ENCODE measurements at places on chromosomes 1 and 21.

DNA sequence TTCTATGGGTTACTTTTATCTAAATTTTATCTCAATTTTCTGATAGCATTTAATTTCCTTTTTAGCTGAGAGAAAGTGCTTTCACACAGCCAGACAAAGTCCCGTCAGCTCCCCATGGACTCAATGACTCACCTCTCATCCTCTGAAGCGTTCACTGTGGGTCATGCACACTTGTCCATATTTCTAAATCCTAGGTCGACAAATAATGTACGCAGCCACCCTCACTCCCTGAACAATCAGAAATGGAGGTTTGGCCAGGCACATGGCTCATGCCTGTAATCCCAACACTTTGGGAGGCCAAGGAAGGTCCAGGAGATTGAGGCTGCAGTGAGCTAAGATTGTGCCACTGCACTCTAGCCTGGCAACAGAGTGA is 42.4 kb upstream of the COA6 start:
- DNase-seq = no peak

DNA sequence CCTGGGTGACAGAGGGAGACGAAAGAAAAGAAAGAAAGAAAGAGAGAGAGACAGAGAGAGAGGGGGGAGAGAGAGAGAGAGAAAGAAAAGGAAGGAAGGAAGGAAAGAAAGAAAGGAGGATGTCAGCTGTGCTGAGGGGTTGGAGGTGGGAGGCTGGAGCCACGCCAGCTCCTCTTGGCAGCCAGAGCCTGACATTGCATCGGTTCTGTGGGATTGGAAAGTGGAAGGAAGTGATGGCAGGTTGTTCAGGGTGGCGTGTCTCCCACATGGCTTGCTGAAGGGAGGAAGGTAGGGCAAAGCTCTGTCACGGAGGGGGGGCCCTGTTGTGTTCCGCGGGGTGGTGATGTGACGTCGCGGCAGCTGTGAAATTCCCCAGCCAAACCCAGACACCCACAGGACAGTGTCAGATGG is 30.7 kb downstream of the EIF2D start:
- no peak for DNase-seq

GRCh38 chr1:29785554-29785953 is 549.2 kb downstream of the PTPRU start:
- no peak for DNase-seq

- DNase-seq = no peak
Observed at GRCh38 chr1:89149229-89149628, 23.3 kb upstream of the GBP2 start.

DNA sequence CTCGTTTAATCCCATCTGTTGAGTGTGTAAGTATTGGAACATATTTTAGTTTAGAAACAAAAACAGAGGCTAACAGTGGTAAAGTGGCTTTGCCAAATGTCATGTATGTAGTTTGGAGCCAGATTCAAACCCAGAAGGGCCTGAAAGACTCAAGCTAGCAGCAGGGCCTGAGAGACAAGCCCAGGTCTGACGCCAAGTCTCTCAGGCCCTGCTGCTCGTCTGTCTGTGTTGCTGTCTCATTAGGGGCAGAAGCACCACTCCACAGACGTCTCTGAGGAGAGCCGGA is 8.3 kb downstream of the CITED4 start:
- no peak for DNase-seq

DNA sequence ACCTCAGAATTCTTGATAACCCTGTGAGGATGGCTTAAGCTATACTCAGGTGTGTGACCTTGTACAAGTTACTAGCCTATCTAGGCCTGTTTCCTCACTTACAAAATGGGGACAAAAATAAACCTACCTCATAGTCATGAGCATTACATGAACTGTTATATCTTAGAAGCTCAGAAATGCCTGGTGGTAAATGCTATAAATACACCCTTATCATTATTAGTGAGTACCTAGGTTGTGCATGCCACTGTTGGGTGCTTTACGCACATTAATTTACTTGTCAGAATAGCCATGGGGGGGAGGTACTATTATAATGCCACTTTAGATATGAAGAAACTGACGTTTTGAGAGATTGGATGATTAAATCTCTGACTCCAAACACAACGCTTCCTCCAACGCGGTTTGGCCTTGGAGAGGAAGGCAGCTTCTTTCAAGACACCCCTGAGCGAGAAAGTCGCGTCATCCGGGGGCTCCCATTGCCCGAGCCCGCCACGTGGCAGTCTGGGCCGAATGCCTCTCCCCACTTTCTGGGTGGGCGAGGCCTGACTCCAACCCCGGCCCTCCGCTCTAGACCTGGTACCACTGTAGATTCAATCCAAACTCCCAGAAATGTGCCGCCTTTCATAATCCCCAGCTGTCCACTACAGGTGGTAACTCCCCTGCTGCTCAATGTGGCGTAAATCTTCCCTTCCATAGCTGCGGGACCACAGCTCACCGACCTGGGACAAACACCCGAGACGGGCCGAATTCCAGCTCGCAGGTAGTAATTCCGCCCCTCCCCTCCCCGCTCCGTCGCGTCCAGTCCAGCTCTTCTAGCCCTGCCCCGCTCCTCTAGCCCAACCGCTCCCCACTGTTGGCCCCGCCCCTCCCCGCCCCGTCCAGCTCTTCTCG is 771 bp upstream of the RAD54L start:
- no peak for DNase-seq

DNA sequence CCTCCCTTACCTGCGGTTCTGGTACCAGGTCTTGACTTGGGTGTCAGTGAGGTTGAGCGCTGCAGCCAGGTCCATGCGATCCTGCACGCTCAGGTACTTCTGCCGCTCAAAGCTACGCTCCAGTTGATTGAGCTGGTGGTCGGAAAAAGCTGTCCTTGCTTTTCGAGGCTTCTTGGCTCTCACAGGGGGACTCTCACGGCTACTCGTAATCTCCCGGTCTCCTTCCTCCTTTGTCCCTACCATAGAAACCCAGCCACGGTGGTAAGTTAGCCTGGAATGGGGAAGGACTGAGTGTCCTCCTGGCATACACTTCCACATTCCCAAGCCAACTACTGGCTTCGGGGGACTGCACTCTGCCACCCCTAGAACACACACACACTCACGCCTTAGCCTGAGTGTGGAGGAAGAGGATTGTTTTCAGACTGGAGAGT is 2.6 kb downstream of the BARHL2 start:
- DNase-seq = no peak

DNA sequence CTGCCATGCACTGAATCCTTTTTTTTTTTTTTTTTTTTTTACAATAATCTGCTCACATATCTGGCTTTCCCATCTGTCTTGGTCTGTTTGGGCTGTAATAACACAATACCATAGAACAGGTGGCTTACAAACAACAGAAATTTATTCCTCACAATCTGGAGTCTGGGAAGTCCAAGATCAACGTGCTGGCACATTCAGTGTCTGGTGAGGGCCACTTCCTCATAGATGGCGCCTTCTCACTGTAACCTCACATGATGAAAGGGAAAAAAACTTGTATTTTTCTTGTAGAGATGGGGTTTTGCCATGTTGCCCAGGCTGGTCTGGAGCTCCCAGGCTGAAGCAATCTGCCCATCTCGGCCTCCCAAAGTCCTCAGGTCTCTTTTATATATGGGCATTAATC is 13.0 kb upstream of the PARP1 start:
- no peak for DNase-seq

GRCh38 chr1:208509072-208509471 is 264.9 kb upstream of the PLXNA2 start:
- no peak for DNase-seq

- DNase-seq = no peak
Observed at GRCh38 chr1:1137256-1138045, 21.6 kb upstream of the C1orf159 start.

- no peak for DNase-seq
Observed at GRCh38 chr1:14148526-14148925, 448.5 kb downstream of the PRDM2 start.

DNA sequence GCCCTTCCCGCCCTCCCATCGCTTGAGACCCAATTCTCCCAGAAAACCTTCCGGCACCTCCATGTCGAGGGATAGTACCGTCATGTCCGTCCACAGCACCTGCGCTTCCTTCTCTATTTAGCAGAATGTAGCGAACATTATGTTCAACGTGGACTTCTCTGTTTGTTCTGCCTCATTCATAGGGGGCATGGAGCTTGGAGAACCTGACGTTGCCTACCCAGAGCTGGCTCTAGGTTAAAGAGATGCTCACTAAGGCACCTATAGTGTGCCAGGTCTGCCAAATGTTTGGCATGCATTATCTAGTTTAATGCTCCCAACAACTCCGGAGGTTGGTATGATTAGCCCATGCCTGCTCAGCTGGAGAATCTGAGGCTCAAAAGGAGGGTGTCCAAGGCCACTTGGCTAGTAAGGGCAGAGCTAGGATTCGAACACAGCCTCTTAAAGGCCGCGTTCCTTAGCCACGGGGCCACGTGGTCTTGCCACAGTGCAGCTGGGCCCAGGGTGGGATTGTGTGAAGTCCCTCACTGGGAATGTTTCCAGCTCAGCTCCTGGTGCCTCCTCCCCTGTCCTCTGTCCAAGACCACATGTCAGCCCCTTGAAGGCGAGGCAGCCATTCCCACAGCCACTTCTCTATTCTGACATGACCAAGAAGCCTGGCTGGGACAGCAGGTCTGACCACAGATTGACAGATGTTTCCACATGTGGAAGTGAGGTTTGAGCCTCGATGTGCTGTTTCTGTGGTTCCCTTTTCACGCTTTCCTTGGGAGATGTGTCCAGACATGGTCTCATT is 57.8 kb downstream of the RUNX3 start:
- DNase-seq = no peak

GRCh38 chr1:3718764-3719163 is 33.5 kb upstream of the CCDC27 start:
- no peak for DNase-seq

DNA sequence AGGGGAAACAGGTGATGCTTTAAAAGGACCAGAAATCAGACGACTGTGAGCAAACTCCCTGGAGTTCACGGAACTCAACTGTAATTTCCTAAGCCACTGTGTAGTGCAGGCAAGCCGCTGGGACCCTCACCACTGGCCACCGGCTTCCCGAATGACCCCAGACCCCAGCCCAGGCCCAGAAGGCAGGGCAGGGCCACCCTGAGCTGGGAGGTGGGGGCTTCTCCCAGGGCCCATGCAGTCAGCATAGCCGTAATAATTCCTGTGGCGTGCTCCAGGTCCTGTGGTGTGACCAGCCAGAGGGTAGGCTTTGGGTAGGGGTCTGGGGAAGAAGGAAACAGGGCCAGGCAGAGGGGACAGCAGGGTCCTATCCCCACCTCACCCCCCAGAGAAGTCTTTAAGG is 3.5 kb upstream of the ARF1 start:
- peak; percentile 25 for DNase-seq

DNA sequence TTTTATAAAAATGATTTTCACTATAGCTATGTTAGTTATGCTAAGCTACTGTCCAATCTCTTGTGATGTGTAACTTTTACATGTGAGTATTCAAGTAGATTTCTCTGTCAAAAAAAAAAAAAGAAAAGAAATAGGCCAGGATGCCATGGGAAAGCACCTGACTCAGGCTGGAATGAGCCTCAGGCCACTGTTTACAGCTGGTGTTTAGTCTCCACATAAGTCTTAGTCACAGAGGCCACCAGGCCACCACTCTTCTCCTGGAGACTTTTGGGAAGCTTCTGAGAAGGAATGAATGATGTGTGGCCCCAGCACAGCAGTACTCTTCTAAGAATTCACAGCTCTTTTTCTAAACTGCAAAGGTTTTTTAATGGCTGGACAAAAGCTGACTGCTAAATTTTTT is 48.9 kb downstream of the CHML start:
- no peak for DNase-seq

DNA sequence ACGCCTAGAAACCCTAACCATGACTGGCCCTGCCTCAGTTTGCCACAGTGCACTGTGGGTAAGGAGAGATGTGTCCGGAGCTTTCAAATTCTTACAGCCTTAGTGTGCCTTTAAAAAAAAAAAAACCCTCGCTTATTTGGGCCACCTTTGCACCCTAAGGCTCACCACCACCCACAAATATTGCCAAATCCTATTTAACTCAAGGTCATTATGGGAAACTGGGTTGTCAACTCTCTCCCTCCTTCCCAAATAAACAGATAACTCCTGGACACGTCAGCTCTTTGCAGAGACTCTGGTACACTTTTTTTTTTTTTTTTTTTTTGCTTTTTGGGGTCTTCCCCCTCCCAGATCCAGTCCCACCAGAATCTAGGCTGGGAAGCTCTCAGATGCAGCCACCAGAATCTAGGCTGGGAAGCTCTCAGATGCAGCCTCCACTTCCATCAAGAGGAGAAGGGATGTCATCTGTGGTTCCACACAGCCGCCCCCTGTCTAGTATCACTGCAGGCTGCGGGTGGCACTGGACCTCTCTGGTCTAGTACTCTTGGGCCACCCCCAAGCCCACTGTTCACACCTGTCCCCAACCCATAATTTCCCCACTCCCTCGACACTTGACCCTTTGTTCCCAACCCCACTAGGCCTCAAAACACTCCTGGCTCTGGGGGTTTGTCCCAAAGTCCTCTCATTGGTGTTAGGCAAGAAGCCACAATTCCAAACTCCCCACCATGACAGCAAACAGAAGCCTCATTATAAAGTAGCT is 3.4 kb downstream of the DHRS3 start:
- DNase-seq = no peak

GRCh38 chr1:21559788-21560567 is 50.8 kb downstream of the ALPL start:
- no peak for DNase-seq

- no peak for DNase-seq
Observed at GRCh38 chr1:38013227-38013622, 691 bp downstream of the UTP11 start.

- no peak for DNase-seq
Observed at GRCh38 chr1:56092684-56093570, 486.4 kb downstream of the PLPP3 start.

DNA sequence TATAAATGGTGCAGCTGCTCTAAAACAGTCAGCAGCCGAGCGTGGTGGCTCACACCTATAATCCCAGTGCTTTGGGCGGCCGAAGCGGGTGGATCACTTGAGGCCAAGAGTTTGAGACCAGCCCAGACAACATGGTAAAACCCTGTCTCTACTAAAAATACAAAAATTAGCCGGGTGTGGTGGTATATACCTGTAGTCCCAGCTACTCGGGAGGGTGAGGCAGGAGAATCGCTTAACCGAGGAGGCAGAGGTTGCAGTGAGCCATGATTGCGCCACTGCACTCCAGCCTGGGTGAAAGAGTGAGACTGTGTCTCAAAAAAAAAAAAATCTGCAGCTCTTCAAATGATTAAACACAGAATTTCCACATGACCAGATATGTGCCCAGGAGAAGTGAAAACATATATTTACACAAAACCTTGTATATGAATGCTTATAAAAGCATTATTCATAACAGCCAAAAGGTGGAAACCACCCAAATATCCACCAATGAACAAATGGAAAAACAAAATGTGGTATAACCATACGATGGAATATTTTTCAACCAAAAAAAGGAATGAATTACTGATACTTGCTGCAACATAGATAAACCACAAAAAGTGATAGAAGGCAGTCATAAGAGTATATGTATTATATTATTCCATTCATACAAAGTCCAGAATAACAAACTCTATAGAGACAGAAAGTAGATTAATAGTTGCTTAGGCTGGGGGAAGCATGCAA is 14.1 kb downstream of the EPS15 start:
- no peak for DNase-seq

DNA sequence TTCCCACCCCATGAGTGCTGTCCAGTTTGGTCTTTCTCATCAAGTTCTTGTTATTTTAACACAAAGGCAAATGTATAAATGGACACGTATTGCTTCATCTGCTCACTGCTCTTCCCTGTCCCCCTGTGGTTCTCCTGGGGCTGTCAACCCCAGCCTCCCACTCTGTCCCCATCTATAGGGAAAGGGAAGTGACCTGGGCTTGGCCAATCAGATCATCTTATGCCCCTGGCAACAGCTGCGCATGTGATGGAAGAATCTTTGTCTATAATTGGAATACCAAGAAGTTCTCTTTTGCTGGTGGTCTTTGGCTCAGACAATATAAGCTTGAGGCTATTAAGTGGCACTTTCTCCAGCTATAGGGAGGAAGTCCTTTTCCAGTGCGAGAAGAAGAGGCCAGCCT is 4.7 kb upstream of the CCSAP start:
- DNase-seq = no peak

Measured in pancreas (tissue), 10 donors.